ENCODE measurements at places on chromosomes 16 and 17.

DNA sequence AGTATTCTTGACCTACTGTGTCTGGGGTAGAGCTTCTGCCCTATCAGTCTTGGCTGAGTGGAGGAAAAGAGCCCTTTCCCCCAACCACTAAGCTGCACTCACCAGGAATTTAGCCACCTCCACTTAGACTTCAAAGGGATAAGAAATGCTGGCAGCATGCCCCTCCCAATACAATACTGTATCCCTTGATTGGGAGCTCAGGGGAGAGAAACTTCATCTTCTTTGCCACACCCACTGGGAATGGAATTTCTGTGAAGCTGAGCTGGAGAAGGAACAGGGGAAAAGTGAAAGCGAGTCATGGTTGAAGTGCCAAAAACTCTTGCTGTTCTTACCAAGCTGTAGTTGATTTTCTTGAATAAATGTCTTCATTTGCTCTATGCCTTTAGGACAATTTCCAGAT is 68.8 kb downstream of the CEP112 start:
- DNase-seq, result no peak

DNA sequence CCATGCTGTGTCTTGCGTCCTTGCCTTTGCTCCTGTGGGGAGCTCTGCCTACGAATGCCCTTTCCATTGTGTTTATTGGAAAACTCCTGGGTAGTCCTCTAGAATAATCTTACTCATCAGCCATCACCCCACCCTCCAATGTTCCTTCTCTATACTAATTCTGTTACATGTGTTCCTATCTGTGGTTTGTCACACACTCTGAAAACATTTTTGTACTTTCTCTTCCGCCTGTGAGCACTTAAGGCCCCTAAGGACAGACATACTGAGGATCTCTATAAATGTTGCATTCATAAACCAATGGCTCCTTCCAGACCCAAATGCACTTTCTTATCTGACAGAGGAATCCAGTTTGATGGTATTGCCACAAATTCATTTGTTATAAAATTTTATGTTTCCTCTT is 53.9 kb upstream of the MON1B start:
- no peak for DNase-seq

DNA sequence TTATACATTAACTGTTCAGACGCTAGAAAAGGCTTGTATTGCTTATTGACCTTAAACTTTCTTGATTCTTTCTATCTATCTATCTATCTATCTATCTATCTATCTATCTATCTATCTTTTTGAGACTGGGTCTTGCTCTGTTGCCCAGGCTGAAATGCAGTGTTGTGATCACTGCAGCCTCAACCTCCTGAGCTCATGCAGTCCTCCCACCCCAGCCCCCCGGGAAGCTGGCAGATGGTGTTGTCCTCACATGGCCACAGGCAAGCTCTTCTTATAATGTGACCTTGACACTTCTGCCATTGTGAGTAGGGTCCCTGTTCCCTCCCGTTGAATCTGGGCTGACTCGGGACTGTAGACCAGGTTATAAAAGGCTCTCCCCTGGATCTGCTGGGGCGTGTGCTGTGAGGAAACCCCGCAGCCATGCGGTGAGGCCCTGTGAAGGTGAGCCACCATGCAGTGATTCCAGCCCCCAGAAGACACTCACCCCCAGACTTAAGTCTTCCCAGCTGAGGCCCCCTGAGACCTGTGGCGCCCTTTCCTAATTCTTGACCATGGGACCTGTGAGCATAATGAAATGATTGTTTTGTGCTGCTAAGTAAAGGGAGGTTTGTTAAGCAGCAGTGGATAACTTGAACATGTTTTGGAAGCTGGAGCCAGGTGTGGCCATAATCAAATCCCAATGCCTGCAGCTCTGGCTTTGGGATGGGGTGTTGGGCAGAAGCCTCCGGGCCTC is 54.3 kb downstream of the RPTOR start:
- DNase-seq, result peak; percentile 12

DNA sequence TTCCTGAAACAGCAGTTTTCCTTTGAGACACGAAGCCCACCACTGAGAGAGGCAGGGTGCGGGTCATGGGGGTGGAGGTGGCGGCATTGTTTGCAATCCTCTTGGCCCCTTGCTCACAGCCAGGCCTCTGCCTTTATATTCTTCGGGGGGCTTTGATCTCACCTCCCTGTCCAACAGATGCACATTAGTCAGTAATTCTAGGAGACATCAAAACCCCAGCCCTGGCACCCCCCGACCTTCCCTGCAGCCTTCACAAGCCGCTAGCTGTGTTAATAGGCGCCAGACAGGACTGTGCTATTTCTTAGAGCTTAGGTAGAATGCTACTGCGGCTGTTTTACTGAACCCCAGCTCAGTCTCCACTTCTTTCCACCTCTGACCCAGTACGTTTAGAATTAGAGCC is 212.6 kb downstream of the RBFOX1 start:
- no peak for DNase-seq

- DNase-seq, result no peak
Observed at GRCh38 chr17:54977744-54978143, 9.2 kb downstream of the STXBP4 start.

DNA sequence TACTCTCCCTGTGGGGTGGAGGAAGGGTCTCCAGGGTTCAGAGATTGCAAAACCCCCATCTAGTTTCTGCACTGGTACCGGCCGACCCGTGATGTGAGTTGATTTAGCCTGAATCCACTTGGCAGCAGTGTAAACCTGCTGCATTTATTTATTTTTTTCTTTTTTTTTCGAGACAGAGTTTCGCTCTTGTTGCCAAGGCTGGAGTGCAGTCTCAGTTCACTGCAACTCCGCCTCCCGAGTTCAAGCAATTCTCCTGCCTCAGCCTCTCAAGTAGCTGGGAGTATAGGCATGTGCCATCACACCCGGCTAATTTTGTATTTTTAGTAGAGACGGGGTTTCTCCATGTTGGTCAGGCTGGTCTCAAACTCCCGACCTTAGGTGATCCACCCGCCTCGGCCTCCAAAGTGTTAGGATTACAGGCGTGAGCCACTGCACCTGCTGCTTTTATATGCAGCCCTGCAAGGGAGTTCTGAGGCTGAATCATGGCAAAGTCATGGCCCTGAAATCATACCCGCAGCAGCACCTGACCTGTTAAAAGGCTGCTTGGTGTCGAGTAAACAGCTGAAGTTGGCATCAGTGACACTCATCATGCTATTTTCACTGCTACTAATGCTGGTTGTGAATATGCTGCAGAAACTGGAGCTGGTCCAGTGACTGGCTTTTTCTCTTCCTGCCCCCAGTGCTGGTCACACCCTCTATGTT is 21.4 kb downstream of the DEXI start:
- DNase-seq, result no peak

DNA sequence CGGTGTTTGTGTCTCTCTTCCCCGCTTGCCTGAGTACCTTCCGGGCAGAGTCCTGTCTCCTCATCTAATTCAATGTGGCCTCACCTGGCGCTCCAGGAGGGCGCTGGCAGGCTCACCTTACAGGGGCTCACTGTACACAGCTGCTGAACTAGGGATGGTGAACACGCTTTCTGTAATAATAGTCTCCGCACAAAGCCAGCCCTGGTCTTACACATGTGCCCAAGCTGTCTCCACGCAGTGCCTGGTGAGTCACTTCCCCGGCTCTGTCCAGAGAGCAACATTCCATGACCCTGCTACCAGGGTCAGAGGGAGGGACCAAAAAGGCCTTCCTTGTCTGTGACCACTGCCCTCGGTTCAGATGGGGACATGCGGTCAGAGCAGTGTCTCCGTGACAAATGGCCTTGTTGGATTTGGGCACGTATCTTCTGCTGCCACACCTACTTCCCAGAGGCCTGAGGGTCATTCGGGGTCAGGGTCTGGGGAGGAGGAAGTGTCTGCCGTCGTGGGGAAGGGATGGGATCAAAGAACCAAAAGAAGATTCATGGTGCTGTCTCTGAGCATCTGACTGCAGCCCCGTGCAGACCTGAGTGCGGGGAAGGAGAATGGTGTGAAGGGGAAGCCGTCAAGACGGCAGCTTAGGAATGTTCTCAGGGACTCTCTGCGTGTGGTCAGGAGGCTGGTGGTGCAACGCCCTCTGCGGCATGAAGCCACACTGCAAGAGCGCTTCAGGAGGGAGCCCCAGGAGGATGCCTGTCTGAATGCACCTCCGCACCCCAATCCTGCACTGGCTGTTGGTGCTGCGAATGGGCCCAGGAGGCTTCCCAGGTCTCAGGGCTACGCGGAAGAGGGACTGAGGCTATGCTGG is 68.8 kb downstream of the IL21R start:
- DNase-seq, result no peak

DNA sequence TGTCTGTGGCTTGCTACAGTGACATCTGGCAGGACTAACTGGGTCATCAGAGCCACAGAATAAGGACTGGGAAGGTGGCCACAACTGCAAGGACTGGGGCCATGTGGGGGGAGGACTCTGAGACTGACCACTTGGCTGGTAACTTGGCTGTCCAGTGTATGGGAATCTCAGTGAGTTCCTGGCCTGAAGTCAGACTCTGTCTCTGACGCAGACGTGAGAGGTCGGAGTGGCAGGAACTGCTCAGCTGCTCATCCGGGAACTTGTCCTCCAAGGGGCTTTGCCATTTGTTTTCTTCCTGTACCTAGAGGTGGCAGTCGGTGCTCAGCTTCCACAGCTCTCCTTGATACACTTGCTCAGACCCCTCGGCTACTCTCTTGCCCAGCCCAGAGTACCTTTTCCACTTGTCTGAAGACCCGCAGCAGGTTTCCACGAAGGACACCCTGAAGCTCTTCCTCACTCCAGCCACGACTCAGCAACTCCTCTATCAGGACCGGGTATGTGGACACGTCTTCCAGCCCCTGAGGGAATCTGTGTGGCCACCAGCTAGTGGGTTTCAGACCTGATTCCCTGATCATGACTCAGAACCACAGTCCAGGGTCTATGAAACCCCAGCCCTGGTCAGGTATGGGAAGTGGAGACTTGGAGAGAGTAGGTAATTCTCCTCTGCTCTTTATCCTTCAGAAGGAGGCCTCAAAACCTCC is 7.3 kb upstream of the DPEP3 start:
- no peak for DNase-seq

DNA sequence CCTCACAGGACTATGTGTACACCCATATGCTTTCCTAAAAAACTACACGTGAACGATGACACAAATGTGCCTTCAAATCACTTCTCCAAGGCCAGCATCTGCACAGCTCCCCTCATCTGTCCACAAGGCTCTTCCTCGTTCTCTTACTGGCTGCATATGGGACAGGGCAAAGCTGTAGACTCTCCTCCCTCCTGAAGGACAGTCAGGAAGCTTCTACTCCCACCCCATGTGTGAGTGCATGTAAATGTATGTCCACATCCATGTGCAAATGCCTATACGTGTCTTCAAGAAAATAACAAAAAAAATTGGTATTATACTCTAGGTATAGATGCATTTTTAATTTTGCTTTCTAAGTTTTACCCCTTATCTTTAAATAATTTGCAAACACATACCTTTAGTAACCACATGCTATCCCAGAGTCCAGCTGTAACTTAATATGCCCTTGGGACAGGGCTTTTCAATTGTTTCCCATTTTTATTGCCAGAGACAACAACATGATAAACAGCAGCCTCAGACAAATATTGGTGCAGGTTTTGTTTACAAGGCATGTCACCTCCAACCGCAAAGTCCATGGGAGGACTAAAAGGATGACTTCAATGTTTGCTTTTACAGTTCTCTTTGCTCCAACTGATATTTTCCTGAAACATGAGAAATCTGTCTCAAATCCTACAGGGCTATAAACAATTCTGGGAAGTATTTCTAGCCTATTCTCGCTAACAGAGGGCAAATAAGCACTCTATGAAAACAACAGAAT is 31.6 kb upstream of the FAAP100 start:
- no peak for DNase-seq

- DNase-seq, result no peak
Observed at GRCh38 chr16:30395992-30396585, 869 bp downstream of the ZNF48 start.

DNA sequence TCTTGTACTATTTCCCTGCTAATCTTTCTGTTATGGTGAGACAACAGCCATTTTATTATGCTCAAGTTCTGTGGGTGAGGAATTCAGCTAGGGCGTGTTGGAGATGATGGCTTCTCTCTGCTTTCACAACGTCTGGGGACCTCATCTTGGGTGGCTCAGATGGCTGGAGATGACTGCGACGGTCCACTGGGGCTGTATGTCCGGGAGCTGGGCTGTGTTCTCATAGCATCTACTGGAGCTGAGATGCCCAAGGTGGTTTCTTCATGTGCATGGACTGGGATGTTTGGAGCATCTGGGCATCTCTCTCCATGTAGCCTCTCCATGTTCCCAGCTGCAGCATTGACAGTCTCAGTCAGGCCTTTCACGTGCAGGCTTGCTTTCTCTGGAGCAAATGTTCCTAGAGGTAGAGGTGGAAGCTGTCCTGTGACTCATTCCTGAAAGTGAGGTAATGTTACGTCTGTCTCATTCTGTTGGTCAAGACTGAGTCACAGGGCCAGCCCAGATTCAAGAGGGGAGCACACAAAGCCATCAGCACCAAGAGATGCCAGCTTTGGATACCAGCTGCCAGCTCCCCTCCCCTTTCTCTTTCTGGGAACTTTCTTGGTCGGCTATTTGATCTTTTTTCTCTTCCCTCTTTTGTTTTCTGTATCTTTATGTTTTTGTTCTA is 96.2 kb downstream of the RAP1GAP2 start:
- no peak for DNase-seq

Measured in NCI-H2171 treated with DMSO at 0.1 percent for 48 hours (cell line).